ENCODE measurements at places on chromosomes 16 and 17. TPM values are rescaled to one million over a fixed set of nuclear protein-coding genes. Genes with fewer than 3 reads are reported as not detected.
A peak's percentile ranks its signal among the peaks of the same experiment; 100 is the strongest.

DNA sequence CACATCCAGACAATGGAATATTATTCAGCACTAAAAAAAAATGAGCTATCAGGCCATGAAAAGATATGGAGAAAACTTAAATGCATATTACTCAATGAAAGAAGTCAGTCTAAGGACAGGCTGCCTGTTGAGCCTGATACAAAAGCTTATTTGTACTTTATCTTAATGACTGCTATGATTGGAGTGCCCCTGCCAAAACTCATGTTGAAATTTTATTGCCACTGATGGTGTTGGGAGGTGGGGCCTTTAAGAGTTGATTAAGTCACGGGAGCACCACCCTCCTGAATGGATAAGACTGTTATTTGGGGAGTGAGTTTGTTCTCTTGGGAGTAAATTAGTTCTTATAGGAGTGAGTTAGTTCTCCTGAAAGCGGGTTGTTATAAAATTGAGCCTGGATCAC lies 9.9 kb downstream of the C17orf67 start:
- DNase-seq = no peak

- no peak for DNase-seq
These were observed 2290.8 kb downstream of the TP53TG3F start for GRCh38 chr16:35750157-35750689.

ODAD4 gene
- polyA plus RNA-seq = 7.6 TPM

DNA sequence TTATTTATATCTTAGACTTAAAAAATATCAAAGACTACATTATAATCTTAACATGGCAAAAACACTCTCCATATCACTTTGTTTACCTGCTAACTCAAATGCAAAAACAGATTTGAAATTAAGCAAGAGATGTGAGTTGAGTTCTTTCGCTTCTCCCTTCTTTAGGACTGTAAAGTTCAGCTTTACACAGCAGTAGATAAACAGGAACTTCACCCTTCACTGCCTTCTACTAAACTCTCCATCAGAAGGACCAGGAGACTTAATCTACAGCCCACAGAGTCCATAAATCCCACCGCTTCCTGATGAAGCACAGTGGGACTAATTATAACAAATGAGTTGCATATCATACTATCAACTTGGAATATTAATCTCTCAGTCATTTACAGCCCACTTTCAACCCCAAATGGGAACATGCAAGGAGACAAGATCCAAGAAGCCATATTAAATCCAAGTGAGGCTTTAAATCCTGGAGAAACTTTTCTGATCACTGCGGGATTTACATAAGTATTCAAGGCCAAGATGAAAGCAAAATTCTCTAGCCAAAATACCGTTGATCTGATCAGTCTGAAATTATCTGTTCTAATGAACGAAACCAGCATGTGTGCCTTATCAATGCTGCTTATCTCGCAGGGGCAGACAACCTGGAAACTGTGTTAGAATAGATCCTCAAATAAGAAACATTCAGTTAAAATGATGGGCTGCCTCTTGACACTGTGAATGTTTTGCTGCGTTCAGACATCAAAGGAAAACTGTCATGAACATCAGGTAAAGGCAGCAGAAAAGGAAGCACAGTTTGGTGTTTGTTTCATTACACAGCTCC lies 1.6 kb downstream of the AMFR start:
- DNase-seq = no peak

- no peak for DNase-seq
These were observed 53.6 kb downstream of the GRB7 start for GRCh38 chr17:39791111-39791992.

DNA sequence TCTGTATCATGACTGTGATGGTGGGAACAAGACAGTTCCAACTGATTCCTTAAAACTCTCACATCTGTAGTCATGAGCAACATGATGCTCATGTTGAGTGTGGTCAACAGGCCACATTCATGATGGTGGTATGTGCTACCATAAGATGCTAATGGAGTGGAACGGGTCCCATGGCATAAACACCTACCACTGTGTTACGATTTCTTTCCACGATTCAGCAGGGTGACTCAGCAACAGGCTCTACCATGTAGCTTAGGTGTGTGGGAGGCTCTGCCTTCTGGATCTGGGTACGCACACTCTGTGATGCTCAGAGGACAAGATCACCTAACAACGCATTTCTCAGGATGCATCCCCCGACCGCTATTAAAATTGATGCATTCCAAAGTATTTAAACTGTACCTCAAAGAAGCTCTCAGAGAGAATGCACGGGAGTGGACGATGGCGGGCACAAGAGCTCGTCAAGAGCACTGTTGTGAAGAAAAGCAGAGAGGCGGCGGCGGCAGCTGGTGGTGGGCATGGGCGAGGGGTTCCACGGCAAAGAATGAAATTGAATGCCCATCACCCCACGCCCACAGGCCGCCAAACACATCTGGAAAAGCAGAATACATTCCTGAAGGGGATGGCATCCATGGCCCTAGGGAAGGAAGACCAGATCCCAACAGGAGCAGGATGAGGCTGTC lies 133.3 kb downstream of the ZNF778 start:
- no peak for DNase-seq

DNA sequence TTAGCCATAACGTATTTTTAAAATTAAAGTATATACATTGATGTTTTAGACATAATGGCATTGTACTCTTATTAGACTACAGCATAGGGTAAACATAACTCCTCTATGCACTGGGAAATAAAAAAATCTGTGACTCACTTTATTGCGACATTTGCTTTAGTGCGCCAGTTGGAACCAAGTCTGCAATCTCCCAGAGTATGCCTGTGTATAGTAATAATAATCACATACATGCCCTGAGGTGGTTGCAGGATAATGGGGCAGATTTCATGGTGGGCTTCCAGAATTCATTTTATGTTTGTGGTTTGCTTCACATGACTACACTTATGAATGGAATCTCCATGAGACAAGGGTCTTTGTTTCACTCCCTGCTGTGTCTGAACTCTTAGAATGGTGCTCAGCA lies 66.9 kb upstream of the N4BP1 start:
- no peak for DNase-seq

DNA sequence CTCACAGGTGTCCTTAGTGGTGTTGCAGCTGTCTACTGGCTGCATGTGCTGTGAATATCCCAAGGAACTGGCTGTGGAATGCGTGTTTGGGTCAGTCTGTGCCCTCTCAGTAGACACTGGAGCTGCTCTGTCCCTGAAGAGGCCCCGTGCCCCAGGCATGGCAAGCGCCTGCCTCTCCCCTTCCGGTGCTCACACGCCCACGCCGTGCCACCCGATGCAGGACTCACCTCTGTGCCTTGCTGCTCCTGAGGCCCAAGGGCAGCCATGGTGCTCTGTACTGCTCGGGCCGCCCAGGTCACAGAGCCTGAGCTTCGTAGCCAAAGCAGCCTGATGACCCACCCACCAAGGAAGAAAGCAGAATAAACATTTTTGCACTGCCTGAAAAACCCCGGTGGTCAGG lies 10.0 kb downstream of the RGS11 start:
- DNase-seq = no peak

- DNase-seq = no peak
These were observed 2.9 kb downstream of the TMEM101 start for GRCh38 chr17:44011876-44012275.

PRSS33 gene
- polyA plus RNA-seq = not detected

CEP20 gene
- polyA plus RNA-seq = 38.6 TPM

DNA sequence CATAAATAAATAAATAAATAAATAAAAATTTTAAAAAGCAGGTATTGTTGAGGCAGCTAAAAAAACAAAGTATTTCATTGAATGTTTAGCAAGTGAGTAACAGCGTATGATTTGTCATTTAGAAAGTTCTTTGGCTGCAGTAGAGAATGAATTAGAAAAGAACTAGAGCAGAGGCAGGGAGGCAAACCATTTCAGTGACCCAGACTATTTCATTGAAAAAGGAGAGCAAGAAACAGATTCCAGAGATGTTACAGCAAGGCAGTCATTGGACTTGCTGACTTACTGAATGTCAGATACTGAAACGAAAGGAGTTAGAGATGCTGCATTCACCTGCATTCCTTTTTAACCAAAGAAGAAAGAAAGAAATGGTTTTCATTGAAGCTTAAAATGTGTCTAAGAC lies 105.5 kb upstream of the HLF start:
- no peak for DNase-seq

- no peak for DNase-seq
These were observed 12.5 kb downstream of the ABAT start for GRCh38 chr16:8686879-8687278.

ANKRD40CL gene
- 0.35 TPM for polyA plus RNA-seq

DNA sequence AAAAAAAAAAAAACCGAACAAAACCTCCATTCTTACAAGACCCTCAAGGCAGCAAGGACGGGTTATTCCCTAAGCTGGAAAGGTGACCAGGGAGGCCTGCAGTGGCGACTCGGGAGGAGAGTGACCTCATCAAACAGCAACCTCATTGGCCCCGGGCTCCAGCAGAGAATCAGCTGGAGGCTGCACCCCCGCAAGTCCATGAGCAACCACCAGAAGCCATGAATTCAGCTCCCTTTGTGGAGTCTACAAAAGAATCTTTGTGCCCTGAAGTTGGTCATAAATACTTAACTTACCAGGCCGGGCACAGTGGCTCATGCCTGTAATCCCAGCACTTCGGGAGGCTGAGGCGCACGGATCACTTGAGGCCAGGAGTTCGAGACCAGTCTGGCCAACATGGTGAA lies 80.9 kb upstream of the CREBBP start:
- no peak for DNase-seq

- peak; percentile 38 for DNase-seq
These were observed 19.5 kb downstream of the ATP2A3 start for GRCh38 chr17:3944485-3945388.

DNA sequence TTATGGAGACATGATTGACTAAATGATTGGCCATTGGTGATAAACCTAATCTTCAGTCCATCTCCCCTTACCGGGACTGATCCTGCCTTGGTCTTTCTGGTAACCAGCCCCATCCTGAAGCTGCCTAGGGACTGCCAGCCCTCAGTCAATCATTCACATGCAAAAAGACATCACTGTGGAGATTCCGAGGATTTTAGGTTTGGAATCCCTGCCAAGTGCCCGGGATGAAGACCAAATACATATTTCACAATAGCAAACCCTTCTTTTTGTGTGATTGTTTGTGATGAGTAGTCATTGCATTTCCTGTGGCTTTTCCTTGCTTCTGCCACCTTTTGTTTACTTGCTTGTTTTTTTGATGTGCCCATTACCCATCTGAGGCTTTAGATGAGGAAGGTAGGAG lies 44.0 kb downstream of the EPN2 start:
- no peak for DNase-seq

DNA sequence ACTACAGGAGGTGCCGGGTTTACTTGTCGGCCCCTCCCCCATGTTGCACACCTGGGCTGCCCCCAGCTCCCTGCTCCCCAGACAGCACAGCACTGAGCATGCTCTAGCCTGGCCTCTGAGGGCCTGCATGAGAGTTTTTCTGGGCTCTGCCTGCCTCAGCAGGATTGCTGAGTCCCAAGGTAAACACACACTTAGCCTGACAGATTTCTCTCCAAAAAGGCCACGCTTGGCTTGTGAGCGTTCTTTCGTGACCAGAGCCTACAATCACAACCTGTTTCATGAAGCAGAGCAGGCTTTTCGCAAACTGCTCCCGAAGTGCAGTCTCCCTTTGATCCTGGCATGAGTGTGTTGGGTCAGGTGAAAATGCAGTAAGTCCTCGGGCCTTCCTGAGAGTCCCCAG lies 9.8 kb upstream of the CD300E start:
- peak; percentile 73 for DNase-seq

GRCh38 chr16:11219178-11219577 lies 36.8 kb downstream of the SOCS1 start:
- no peak for DNase-seq

GRCh38 chr17:10117581-10118001 lies 80.8 kb downstream of the GAS7 start:
- no peak for DNase-seq

DNA sequence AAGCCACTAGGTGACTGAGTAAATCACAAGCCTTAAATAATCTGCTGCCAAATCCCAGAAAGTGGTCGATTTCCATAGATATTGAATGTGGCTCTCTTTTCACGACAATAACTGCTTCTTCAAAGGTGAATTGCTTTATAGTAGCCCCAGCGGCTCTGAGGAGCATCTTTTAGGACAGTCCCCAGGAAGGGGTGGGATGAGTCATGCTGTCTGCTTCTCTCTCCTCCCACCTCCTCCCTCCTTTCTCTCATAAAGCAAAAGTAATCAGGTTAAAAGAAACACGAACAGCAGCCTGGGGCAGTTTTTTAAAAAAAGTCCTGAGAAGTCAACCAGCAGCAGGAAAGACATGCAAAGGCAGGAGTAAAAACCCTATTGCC lies 1.8 kb downstream of the KIAA0513 start:
- DNase-seq = no peak

- no peak for DNase-seq
These were observed 72.9 kb upstream of the CCL2 start for GRCh38 chr17:34182036-34182803.

DNA sequence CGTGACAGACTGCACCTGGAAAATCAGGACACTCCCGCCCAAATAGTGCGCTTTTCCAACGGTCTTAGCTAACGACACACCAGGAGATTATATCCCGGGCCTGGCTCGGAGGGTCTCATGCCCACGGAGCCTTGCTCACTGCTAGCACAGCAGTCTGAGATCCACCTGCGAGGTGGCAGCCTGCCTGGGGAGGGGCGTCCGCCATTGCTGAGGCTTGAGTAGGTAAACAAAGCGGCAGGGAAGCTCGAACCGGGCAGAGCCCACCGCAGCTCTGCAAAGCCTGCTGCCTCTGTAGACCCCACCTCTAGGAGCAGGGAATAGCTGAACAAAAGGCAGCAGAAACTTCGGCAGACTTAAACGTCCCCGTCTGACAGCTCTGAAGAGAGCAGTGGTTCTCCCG lies 5.1 kb downstream of the GALNS start:
- no peak for DNase-seq

DNA sequence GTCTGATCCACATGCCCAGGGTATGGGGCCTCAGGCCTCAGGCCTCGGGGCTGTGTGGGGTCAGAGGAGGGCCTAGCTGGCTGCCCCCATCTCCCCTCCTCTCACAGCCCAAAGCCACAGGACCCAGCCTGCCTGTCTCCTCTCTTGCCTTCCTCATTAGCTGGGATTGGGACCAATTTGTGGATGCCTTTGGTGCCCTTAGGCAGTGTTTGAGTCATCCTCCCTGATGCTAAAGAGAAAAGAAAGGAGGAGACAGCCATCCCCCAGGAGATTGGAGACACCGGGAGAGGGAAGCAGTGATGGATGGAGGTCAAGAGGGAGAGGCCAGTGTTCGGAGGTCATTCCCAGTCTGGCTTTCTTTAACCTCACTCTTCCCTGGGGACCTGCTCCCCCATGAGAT lies 23.3 kb upstream of the NOG start:
- no peak for DNase-seq

DNA sequence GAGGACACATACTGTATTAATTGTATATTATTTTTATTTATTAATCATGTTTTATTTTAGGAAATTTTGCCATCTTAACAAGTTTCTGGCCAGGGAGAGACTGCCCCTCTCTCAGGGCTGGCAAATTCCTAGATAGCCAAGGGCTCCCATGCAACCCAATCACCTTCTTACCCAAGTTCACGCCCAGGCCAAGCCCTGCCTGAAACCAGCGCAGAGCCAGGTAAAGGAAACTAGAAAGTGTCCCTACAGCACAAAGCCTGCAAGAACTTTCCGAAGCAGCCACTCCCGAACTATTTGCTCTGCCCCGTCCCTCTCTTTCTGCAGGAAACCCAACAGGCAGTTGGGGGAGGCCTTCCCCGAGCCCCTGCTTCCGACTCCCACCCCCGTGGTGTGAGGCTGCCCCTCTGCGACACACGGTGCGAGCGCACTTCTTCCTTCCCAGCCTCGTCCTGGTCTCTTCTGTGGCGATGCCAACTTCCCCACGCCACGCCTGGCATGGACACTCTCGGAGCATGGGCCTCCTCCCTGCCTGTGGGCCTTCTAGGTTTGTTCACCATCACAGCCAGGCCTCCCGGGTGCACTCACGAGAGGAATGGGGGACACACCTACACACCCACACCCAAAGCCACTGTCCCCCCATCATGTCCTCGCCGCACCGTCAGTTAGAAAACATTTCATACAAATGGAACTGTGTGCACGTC lies 100.4 kb downstream of the ZNF778 start:
- no peak for DNase-seq
